M059J (cell line): ENCODE measurements at places on chromosomes 7 and 10. TPM values are rescaled to one million over a fixed set of nuclear protein-coding genes. Genes with fewer than 3 reads are reported as not detected.

TRIM4 gene
- 10.3 and 17.8 TPM in 2 replicates for total RNA-seq

GBX1 gene
- not detected in 2 replicates for total RNA-seq

FAM241B gene
- 1.9 and 2.8 TPM in 2 replicates for total RNA-seq

PDZD7 gene
- 0.27 and 1.6 TPM in 2 replicates for total RNA-seq

CDHR1 gene
- total RNA-seq, result not detected in 2 replicates

UPK3B gene
- 0.05 TPM in 1 of 2 replicates, not detected in the other for total RNA-seq

- peak; percentile 71 for DNase-seq
Observed at GRCh38 chr10:95295031-95295755, 4.4 kb upstream of the PDLIM1 start.

DNA sequence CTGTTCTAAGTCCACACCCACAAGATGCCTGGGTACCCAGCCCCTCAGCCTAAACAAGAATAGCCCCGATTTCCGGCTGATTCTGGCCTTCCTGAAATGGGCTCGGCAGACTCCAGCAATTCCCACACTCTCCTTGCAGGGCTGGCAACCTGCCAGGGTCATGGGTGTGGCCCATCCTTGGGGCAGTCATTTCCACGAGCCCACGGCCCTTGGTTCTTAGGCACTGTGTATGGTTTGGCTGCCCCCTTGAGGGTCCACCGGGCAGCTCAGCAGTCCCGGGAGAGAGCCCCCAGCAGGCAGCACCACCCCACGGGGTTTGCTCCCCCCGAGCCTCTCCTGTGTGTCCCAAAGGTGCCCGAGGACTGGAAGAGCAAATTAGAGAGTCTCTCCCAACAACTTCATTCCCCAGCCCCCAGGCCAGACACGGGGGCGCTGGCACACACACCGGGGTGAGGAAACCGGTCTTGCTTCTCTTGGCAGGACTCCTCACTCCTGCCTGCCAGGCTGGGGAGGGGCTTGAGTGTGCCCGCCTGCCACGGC is 142.2 kb downstream of the EMX2 start:
- DNase-seq, result no peak

- no peak for DNase-seq
Observed at GRCh38 chr7:1454542-1454941, 4.7 kb downstream of the MICALL2 start.

DNA sequence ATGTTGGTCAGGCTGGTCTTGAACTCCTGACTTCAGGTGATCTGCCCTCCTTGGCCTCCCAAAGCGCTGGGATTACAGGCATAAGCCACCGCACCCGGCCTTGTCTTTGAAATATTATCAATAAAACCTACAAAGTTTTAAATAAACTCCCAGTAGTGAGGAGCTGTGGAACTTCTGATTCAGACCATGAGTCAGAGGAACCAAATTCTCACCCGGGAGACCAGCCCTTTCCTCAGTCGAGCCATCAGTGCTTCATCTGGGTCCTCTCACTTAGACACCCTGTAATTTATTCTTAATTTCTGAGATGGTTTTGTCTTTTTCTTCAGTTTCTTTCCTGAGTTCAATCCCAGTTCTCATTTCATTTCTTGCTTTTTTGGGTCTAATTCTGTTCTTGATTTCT is 68.6 kb downstream of the DYNC2I1 start:
- peak; percentile 23 for DNase-seq

- DNase-seq, result no peak
Observed at GRCh38 chr10:11387044-11387443, 224.4 kb downstream of the USP6NL start.

DNA sequence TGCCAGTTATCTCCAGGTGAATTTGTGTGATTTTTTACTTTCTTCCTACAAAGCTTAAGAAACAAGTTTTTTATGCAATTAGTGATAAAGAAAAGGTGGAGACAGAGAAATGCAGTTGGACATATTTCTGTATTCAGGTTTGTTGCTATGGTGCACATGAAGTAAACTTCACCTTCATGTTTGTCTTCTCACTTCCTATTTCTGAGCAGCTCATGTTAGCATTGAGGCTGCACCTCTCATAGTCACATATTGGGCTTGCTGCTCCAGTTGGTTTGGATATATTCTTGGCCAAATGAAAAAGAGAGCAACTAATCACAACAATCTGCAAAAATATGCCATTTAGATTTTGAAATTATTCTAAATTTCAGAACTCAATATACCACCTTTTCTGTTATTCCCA is 475.6 kb upstream of the ZWINT start:
- no peak for DNase-seq

- peak; percentile 20 for DNase-seq
Observed at GRCh38 chr7:155591055-155591775, 44.9 kb upstream of the CNPY1 start.

- no peak for DNase-seq
Observed at GRCh38 chr10:1576467-1577372, 160.6 kb downstream of the ADARB2 start.

GRCh38 chr7:23380556-23380955 is 81.4 kb downstream of the MALSU1 start:
- peak; percentile 24 for DNase-seq
